ENCODE measurements at places on chromosomes 7 and 10.

GRCh38 chr7:133887459-133887858 is 239.7 kb upstream of the LRGUK start:
- no peak for DNase-seq

DNA sequence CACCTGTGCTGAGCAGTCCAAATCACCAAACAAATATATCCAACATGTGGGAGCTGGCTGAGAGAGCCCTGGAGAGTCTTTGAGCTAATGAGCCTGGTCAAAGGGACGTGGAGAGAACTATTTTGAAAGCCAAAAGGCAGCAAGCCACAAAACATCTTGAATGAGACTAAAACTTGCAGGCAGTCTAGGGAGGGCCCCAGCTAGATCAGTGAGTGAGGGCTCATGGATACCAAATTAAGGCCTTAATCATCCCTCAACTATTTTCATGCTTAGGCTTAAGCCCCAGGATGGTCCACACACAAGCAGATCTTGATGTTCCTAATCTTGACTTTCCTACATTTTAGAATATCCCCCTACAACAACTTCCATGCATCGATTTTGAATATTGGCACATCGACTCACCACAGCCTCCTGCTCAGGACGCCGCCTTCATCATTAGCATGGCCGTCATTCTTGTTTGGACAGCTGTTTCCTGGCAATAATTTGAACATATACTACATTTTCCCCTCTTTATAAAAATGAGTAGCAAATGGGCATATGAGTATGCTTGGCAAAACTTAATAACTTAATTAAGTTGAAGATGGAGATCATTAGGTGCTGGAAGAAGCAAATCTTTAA is 86.9 kb upstream of the ADAM12 start:
- no peak for DNase-seq

- no peak for DNase-seq
These were observed 32.8 kb downstream of the PCGF5 start for GRCh38 chr10:91253300-91253699.

GRCh38 chr10:633279-634245 is 55.9 kb downstream of the DIP2C start:
- DNase-seq, result no peak

DNA sequence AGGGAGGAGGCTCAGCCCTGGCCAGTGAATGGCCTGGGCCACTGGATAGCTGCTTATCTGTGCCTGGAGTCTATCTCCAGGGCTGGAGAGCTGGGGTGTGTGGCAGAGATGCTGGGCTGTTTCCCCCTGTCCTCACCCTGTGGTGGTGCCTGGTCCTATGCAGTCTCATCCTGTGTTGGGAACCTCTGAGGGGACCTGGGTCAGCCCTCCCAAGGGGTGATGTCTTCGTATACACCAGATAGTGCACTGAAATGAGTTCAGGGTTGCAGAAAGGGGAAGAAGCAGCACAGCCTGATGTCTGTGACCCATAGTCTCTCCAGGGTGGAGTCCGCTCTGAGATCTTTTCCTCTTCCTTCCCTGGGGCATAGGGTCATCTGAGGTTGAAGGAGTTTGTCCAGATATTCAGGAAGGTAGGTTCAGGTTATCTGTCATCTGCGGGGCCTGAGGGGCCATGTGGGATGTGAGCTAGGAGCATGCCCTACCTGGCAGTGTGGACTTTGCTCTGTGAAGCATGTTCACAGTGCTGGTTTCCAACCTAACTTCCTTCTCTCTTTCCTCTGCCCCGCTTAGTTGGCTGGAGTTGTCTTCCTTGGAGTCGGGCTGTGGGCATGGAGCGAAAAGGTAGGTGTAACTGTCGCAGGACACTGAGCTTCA is 33.4 kb upstream of the SH2D4B start:
- DNase-seq, result no peak

- no peak for DNase-seq
These were observed 21.2 kb downstream of the TES start for GRCh38 chr7:116231543-116231942.

GRCh38 chr7:38796626-38797501 is 112.1 kb downstream of the VPS41 start:
- no peak for DNase-seq

GRCh38 chr10:61211468-61211867 is 241.7 kb downstream of the TMEM26 start:
- DNase-seq, result no peak

DNA sequence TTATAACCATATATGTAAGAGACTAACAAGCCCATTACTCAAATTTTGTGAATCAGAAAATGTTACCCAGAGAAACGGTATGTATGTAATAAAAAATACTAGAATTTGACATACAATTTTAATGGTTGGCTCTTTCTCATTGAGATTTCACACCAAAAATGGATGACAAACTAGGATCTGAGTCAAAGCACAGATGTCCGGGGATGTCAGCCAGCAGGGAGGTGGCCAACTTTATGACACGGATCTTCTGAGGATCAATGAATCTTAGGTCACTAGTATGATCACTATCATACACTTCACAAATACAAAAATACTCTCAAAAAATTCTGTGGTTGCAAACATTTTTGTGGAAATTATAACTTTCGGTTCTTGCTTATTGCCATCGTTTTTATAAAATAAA is 173.5 kb upstream of the NFE2L3 start:
- no peak for DNase-seq

DNA sequence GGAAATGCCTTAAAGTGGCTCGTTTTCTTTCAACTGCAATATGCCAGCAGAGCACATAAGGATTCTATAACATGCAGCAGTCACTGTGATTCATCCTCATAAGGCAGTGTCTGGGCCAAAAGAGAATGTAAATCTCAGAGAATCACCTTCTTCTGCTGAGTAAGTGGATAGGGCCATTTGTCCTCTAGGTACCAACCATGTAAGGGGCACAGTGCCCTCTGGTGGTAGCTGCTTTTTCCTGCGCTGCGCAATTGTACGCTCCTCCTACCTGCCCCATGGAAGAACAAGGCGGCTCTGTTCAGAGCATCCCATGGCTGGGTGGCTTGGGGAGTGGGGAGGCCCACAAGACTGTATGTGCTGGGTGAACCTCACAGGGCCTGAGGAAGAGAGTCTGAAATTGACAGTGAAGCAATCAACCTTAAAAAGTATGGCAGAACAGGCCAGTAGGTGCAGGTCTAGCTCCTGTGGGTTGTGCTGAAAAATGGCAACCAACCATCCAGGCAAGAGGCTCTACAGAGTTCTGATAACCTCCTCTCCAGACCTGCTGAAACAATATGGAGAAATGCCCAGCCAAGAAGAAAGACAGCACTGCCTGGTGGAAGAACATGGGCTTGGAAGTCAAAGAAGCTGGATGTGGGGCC is 78.6 kb upstream of the C10orf90 start:
- DNase-seq, result no peak

DNA sequence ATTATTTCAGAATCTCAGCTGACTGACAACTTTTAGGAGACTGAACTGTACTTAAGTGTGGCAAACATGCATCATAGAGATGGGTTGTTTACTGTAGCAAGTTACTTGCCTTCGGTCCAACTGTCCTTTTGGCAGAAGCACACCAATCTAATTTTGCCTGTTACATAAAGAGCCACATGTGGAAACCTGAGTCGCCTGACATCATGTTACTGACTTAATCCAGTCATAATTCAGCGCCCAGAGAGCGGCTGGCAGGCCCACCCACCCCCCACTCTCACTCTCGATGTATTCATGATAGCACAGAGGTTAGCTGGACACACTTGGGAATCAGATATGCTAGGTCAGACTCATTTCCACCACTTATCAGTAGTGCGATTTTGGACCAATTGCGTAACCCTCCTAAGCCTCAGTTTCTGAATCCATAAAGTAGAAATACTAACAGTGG is 57.3 kb upstream of the CAPZA2 start:
- no peak for DNase-seq

DNA sequence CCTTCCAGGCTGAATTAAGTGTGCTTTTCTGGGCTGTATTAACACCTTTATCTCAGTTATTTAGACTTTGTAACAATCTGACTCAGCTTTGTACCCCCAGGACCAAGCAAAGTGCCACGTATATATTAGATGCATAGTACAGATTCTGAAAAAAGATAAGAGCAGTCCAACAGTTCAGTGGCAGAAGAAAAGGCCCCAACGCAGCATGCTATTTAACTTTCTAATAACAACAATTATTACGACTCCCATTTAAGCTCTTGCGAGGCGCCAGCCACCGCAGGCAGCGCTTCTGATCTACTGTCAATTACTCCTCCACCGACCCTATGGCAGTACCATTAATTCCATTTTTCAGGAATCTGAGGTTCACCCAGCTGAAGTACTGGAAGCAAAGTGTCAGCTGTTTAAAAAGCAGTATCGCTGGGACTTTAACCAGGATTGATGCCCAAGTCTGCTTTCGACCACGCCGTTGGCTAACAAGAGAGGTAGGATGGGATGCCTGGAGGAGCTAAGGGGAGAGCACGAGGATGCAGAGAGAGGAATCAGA is 638 bp downstream of the LIPA start:
- DNase-seq, result no peak

DNA sequence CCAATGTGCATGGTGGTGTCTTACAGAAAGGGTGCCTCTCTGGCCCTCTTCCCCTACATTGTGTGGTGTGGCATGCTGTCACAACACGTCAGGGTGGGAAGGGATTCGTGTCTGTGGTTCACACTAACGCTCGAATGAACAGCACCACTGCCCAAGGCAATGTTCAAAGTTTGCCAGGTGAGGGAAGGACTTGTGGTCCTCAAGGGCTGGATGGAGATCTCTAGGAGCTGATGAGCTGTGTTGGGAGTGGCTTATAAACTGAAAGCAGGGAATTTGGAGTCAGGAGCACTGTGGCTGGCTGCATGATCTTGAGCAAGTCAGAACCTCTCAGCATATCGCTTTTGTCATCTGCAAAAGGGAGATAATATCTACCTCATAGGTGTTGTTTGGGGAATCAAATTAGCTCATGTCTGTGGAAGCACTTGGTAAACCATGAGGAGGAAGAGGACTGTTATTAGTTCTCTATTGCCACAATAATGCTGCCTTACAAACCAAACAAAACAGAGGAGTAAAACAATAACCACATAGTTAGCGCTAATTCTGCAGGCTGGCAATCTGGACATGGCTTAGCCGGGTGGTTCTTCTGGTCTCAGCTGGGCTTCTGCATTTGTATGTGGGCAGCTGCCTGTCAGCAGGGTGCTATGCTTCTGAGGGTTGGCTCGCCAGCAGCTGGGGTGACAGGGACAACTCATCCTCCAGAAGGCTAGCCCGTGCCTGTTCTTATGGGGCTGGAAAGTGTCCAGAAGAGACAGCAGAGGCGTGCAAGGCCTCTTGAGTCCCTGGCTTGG is 22.9 kb upstream of the C10orf105 start:
- DNase-seq, result no peak

DNA sequence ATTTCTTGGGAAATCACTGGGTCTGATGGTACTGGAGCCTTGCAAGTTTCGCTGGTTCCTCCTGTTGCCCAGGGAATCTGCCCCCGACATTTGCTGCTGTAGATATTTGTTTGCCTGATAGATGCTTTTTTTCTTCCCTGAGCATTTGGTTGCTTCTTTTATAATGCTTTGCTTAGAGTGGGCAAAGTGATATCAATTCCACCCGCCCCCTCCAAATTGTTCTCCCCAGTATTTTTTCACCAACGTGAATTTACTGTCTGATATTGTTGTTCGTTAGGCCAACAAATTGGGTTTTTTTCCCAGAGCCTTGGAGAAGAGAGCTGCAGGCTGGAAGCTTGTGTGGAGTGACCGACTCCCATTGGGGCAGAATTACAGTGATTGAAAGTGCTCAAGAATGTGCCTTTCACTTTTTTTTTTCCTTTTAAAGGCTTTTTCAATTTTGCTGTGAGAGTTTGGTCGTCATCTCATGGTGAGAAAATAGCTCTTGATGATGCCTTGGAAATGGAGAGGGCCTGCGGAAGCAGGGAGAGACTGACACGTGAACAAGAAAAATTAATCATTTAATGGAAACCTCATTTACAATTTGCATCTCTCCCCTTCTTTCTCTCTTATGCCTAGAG is 2.5 kb downstream of the GRK5 start:
- no peak for DNase-seq

- no peak for DNase-seq
These were observed 143.6 kb downstream of the GPR85 start for GRCh38 chr7:112942981-112943380.

- no peak for DNase-seq
These were observed 25.5 kb downstream of the WDR86 start for GRCh38 chr7:151384352-151384697.

GRCh38 chr10:126124668-126125349 is 228.4 kb downstream of the FANK1 start:
- no peak for DNase-seq

- DNase-seq, result no peak
These were observed 90.9 kb upstream of the MKI67 start for GRCh38 chr10:128217136-128217535.

GRCh38 chr7:1883031-1883761 is 213.1 kb downstream of the ELFN1 start:
- DNase-seq, result no peak

- DNase-seq, result no peak
These were observed 61.5 kb downstream of the PTN start for GRCh38 chr7:137282043-137282442.

DNA sequence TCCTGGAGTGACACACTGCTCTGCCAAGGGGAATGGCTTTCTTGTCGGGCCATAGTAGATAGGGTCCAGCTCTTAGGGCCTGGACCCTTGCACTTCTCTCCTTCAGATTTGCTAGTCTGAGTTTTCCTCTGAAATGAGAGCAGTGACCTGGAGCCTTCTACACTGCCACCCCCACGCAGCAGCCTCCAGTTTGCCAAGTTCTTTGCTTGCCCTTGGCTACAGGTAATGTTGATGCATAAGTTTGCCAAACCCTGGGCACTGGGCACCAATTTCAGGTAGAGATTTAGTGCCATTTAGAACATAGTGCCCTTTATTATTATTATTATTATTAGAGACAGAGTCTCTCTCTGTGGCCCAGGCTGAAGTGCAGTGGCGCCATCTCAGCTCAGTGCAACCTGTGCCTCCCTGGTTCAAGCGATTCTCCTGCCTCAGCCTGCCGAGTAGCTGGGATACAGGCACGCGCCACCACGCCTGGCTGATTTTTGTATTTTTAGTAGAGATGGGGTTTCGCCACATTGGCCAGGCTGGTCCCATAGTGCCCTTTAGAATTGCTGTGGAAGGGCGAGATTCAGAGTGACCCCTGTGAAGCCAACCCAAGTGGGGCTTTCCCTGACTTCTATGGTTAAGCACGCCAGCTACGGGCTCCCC is 14.5 kb downstream of the EEPD1 start:
- no peak for DNase-seq

DNA sequence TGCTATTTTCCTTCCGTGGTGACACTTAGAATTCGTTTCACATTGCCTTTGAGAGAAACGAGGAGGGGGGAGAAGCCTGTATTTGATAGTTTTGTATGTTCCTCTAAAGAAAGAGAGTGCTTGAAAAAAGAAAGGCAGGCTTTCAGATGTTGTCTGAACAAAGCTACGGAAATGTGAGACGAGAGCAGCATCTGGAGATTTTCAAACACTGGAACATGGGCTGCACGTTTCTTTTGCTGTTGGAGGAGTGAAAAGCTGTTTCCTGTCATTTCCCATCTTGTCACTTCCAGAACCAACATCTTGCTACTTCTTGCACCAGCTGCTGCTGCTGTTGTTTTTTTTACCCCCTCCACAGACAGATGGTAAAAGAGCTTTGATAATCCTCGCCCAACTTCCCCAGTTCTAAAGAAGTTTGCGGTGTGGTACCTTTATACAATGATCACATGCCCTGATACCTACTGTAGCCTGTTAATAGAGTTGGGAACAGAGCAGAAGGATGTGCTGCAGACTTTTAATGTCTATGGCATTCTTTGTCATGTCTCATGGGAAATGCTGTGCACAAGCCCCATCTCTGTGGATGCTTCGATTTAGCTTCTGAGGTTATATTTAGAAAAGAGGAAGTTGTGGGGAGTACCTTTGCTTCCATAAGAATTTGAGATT is 408.1 kb downstream of the AUTS2 start:
- DNase-seq, result no peak

- DNase-seq, result no peak
These were observed 10.6 kb downstream of the DBF4 start for GRCh38 chr7:87886875-87887274.
